ENCODE measurements at places on chromosomes 16 and 17.

DNA sequence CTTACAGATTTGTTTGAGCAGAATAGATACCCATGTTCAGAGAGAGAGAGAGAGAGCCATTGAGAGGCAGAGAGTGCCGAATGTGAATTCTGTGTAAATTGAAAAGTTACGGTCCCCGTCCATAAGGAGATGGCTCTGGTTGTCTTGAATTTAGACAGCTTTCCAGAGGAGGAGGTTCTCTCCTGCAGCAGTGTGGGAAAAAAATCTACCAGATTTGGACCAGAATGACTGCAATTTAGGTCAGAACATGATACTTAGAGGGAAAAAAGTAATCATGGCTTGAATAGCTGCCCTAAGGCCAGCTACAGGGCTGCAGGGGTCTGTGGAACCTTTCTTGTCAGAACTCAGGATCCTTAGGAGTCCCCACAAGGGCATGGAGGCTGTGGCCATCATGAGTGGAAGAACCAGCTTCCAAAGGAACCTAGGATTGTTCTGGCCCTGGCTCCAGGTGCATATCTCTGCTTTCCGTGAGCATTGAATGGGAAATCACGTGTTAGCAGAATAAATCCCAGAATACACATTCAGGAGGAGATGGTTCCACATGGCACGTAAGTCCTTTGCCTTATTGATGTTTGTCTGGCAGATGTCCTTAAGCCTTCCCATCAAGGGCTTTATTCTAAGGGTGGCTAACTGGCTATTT lies 13.0 kb downstream of the PITPNC1 start:
- no peak for DNase-seq

DNA sequence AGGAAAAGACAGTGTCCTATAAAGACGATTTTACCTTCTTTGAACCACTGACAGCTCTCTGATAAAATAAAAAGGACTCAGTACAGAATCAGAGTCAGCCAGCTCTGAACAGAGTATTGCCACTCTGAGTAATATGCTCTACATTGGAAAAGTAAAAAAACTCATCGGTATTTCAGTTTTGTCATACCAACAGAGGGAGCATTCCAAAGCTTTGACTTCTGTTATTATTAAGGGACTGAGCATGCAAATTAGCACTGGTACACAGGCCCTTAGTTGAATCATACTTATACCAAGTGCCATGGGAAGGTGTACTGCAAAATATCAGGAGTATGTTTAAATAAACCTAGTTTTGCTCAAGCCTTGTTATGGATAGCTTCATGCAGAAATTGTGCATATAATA lies 509.0 kb upstream of the KIF2B start:
- DNase-seq, result no peak

DNA sequence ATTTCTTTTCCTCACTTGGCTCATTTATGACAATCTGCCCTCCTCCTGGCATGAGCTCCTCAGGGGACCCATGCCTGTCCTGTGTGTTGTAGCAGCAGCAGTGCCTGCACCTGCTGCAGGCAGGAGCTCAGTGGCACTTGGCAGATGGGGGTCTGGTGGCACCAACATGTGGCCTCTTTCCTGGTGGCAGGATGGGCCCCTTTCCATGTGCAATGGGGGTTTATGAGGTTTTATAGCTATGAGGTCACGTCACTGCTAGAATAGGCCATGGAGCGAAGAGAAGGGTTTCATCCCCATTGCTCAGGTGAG lies 7.0 kb downstream of the ADCY7 start:
- no peak for DNase-seq

DNA sequence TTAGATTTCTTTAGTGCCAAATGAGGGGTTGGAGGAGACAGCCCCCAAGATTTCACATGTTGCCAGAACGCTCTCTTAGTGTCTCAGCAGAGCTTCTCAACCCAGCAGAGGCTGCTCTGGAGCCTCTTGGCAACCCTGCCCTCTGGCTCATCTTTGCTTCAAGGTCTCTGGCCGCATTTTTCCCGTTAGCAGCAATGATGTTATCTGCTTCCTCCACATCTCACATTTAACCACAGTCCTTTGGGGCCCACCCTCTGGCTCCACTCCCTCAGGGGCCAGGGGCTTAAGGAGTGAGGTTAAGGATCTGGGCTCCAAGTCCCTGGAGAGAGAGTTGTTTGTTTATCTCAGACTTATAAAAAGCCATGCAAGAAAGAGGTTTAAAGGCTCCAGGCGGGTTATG lies 3.3 kb upstream of the XYLT1 start:
- no peak for DNase-seq

GRCh38 chr16:58346831-58347371 lies 45.4 kb upstream of the GINS3 start:
- DNase-seq, result no peak

- no peak for DNase-seq
These were observed 15.9 kb downstream of the TNRC6C start for GRCh38 chr17:77974396-77974795.

- no peak for DNase-seq
These were observed 5.7 kb upstream of the NUP93 start for GRCh38 chr16:56724191-56724590.

DNA sequence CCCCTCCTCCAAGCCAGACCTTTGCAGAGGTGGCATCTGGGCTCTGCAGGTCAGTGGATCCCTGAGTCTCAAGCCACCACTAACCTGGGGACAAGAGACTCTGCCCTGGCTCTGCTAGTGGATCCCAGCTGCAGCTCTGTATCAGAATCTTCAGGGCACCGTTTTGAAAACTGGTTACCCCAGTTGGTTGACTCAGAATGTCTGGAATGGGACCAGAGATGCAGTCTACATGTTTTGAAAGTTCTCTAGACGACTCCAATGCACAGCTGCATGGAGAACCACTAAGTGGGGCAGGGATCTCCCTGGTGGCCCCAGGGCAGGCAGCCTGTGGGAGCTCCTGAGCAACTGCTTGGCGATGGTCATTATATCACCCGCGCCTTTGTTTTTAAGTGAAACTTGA lies 34.1 kb upstream of the ADORA2B start:
- peak; percentile 24 for DNase-seq

GRCh38 chr16:4094127-4094773 lies 22.0 kb downstream of the ADCY9 start:
- peak; percentile 88 for DNase-seq

- DNase-seq, result no peak
These were observed 12.7 kb upstream of the HASPIN start for GRCh38 chr17:3710951-3711383.

- DNase-seq, result no peak
These were observed 23.7 kb downstream of the ITPRIPL2 start for GRCh38 chr16:19137201-19138128.

- no peak for DNase-seq
These were observed 53.1 kb downstream of the AIPL1 start for GRCh38 chr17:6381526-6382465.

GRCh38 chr17:42378359-42378958 lies 9.8 kb downstream of the STAT3 start:
- no peak for DNase-seq

- DNase-seq, result no peak
These were observed 142.8 kb downstream of the WWOX start for GRCh38 chr16:78242239-78242630.

GRCh38 chr17:58829172-58829637 lies 73.6 kb downstream of the PPM1E start:
- no peak for DNase-seq

GRCh38 chr17:64786337-64786736 lies 124.2 kb upstream of the SMURF2 start:
- no peak for DNase-seq

All from left lobe of liver (tissue), 2 donors.